SK-MEL-5 (cell line): ENCODE measurements at places on chromosomes 2 and 18.

DNA sequence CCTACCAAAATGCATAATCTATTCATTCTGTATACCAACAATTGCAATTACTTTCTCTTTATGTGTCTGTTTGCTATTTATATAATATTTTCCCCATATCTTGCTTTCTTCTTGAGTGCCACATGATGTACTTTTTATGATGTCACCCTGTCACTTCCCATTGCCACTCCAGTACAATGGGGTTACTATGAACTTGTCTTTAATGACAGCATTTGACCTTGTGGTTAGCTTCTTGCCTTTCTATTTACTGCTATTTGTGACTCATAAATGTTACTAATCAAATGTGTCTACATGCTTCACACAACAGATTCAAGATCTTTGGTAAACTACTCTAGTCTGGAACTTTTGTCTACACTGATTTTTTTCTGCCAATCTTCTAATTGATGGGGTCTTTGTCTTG, 486.3 kb downstream of the NR4A2 start:
- peak; percentile 40 for DNase-seq

- DNase-seq: no peak
Observed at GRCh38 chr2:65255356-65255755, 27.7 kb downstream of the ACTR2 start.

DNA sequence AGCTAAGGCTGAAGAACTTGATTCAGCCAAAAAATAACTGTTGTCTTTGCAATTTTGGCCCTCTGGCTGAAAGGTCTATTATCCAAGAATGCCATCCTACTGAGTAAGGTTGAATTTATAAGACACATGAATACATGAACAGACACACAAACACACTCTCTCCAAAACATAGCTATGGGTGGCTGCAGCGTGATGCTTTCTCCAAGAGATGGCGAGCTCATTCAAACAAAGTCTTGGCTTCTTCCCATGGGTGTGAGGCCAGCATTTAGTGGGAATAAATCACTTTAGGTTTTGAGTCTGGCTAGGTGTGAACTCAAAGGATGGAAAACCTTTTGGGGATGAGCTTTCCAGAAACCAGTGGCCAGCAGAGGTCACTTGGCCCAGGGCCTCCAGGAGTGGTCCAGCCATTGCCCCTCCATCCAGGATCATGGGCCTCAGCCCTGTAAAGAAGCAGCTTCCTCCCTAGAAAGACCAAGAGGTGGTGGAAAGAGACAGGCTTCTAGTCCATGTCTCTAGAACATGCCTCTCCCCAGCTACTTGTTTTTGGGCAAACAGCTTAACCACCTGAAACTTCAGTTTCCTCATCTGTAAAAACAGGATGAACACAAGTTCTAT, 11.0 kb upstream of the OSR1 start:
- peak; percentile 59 for DNase-seq

DNA sequence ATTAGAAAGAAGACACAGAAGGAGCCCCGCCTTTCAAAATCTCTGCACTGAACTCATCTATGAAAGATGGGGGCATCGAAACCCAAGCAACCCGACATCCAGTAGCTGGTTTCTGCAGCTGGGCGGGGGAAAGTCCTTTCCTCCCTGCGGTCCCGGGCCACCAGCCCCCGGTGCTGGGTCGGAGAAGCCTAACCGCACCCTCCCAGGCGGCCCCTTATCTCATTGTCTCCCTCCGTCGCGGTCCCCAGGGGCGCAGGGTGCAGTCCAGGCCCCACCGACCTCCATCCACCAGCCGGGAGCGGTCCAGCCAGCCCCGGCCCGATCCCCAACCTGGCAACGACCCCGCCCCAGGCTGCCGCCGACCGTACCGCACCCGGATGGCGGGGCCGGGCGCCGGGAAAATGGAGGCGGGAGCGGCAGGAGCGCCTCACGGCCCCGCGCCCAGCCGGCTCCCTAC, 452 bp downstream of the RAPH1 start:
- no peak for DNase-seq

DNA sequence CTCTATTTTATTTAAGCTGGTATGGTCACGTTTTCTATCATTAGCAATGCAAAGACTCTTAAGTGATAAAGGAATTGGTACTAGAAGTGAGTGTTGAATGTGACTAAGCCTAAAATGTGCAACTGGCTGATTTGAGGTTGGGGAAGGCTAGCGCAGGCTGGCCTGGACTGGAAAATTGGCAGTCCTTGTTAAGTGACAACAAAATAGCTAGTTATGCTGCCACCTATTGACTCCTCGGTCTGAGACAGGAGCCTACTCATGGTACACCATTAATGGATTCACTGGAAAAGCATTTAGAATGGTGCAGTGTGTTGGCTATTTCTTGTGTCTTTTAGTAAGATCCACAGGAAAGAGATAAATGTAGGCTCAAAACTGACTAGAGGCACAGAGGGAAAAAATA, 5.7 kb upstream of the WIPF1 start:
- DNase-seq: peak; percentile 85

DNA sequence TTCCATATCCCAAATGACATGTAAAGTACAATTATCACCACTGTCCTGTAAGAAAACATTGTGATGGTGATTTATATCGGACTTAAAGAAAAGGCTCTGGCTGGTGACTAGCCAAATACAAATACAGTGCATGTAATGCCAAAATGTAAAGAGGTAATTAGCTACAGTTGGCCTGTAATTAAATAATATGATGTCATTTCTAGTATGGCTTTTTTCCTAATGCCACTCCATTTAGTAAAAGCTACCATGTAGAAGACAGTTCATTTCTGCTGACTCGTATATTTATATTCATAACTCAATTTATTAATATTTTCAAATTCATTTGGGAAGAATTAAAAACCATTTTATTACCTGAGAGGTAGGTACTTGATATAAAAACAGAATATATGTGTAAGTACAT, 815.7 kb downstream of the ERBB4 start:
- no peak for DNase-seq

- no peak for DNase-seq
Observed at GRCh38 chr18:75421656-75422055, 5.8 kb downstream of the SMIM21 start.

DNA sequence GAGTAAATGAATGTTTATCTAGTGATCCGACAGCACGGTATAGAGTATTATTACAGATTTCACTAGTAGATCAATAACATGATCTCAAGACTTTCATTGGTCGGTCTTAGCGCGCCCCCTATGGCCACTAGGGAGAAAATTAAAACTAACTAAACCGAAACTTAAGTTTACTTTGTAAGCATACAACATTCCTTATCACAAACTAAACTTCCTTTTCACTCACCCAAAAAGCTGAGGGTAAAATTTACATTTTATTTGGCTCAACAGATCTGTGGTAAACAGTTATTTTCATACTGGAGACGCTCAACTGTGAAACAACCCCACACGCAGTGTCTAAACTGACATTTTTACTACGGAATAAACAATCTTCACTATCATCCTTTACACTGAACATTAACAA, 215.6 kb upstream of the MAP2 start:
- DNase-seq: peak; percentile 60

- peak; percentile 25 for DNase-seq
Observed at GRCh38 chr2:200054681-200055468, 99.5 kb downstream of the MAIP1 start.

- DNase-seq: no peak
Observed at GRCh38 chr2:134621939-134622705, 96.7 kb downstream of the TMEM163 start.

DNA sequence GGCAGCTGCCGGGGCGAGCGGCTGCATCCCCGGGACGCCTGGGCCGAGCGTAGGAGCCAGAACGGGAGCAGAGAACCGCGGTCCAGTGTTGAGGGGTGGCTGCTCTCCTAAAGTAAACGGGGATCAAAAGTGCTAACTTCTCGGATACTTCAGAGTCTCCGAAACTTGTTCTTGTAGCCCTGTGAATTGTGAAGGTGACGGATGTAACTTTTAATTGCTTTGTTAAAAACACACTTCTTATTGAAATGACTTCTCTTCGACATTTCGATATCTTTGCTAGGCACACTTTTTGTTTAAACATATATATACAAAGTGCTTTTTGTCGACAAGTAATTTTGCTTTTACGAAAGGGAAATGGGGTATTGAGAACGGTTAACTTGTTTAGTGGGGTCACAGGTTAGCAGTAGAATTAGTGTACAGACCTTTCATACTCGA, 540 bp downstream of the ATP9B start:
- DNase-seq: peak; percentile 7

DNA sequence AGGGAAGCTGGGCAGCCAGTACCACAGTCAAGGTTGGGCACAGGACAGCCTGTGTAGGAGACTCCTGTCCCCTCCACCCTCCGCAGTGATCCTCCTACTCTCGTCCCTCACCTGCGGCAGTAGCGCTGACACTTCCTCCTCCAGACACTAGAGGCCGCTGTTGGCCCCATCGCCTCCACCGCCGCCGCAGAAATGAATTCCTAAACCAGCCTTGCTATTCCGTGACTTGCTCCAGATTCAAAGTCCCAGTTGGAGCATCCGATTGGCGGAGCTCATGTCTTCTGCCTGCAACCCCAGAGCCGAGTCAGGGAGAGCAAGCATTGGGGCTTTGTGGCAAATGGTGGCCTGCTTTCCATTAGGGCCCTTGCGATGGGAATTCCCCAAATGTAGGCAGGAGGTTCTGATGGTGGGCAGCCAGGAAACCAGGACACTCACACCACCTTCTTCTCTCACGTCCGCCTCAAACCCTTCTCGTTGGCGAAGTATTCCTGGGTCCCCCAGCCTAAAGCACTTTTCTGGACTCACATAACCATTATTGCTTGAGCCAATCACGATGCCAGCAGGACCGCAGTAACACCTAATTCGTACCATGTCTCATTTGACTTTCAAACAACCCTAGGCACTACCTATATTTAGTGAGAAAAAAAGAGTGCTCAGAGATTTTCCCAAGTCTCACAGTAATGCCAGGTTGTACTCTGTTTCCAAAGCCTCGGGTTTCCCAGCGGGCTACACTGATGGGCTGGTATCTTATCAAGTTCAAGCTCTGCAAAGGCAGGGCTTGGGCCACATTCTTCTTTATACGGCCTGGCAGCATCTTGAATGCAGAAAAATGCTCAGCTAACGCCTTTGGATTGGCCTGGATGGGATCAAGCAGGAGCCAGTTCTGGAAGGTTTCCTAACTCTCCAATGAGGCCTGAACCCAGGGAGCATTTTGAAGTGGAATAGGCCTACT, 1.2 kb upstream of the DNAJB2 start:
- DNase-seq: peak; percentile 83

- DNase-seq: no peak
Observed at GRCh38 chr18:48813321-48813720, 137.4 kb downstream of the SMAD7 start.

- no peak for DNase-seq
Observed at GRCh38 chr2:147006736-147007141, 838.1 kb upstream of the ACVR2A start.

GRCh38 chr2:55049821-55050099, 491 bp downstream of the RTN4 start:
- peak; percentile 22 for DNase-seq

DNA sequence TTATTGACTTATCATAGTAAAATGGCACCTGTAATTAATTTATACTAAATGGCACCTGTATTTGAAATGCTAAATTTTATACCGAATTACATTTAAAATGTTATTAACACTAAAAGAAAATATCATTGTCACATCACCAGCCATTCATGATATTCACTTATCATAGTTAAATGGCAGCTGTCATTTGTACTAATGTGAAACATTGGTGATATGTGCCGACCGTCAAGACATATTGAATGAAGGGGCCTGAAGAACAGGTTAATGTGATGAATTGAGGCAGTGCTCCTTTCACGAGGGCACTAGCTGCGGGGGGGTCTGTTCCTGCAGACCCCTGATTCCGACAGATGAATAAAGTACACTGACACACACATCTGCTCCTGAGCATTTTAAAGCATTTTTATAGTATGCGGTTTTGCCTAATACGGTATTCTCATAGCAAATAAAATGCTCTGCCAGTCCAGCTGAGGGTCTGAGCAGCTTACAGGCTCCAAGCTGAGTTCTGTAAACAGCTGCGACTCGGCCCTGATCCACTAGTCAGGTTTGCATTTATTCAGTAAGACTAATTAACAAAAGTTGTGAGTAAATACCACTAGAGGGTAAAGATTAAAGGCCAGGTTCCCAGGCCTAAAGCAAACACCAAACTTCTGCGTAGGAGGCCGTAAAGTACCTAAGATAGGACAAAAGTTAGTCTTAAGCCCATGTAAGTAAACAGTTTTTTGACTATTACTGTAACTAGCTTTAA, 593.4 kb upstream of the NETO1 start:
- no peak for DNase-seq

DNA sequence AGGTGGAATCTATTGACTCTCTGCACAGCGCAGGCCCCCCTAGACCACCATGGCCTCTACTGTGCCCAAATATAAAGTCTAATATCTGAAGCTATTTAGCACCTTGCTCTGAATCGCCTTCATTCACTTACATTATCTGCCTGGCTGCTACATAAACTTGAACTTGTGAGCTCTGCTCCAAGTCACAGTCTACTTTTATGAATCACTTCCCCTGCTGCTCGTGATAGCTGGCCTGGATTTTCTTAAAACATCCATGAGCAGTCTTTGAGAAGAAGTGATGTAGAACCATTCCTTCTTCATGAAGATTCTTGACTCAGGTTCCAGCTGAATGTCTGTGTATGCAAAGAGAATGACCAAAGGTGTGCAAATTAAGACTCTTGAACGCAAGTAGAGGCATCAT, 359.5 kb downstream of the RND3 start:
- no peak for DNase-seq

- peak; percentile 42 for DNase-seq
Observed at GRCh38 chr18:76450452-76451395, 44.3 kb downstream of the ZNF516 start.

GRCh38 chr2:240165034-240165433, 24.6 kb upstream of the OTOS start:
- no peak for DNase-seq

DNA sequence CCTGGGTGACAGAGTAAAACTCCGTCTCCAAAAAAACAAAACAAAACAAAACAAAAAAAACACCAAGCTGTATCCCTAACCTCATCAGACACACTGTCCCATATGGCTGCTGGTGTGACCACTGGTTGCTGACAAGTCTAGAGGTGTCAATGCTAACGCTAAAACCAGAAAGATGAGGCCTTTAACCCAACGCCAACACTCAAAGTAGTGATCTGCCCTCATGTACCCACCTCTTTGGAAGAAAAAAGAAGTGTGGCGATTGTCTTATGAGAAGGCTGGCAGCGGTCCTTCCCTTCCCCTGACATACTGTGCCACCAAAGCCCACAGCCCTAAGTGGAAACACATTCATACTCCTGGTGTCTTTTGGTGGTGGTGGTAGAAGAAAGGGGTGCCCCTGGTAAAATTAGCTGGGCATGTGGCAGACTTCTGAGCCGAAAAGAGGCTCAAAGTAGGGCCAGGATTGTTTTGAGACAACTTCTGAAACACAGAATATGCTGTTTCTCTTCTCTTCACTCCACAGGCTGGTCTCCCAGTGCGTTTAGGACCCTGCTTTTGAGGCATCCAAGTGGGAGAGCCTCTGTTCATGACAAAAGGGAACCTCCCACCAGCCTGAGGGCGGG, 9.8 kb downstream of the SERTAD2 start:
- no peak for DNase-seq

DNA sequence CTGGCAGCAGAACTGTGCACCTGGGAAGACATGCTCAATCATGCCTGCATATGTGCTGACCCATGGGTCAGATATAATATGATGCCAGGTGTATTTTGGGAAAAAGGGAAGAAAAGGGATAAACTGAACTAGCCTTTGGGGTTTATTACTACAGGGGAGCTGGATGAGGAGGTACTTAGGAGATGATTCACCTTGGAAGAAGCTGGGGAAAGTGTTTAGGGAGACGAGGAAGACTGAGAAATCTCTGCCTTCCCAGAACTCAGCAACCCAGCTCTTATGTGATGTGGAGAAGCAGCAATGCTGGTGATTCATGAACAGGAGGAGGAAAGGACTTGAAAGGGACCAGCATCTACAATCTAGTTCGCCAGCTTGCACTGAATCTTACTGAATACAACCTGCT, 110.2 kb downstream of the BARD1 start:
- DNase-seq: no peak
